ENCODE measurements at places on chromosomes 16 and 17.

DNA sequence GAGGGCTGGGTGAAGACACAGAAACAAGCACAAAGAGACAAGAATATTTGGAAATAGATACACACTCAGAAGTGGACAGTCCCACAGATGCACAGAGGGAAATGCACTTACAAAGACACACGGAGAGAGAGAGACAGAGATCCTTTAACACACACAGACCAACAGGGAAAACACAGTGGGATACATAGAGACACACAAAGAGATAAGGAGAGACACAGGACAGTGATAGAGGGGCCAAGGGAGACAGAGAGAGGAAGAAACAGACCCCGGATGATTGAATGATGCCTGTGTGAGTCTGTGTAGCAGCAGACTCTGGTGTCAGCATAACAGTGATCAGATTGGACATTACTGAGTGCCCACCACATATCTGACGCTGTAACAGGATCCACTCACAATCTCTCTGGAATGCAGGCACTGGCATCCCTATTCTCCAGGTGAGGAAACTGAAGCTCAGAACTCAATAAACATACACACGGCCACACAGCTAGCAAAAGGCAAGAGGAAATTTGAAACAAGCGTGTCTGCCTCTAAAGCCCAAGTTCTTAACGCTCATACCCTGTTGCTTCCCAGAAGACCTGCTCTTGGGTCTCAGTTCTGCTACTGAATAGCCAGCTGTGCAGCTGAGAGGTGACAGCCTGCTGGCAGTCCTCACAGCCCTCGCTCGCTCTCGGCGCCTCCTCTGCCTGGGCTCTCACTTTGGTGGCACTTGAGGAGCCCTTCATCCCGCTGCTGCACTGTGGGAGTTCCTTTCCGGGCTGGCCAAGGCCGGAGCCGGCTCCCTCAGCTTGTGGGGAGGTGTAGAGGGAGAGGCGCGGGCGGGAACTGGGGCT is 186.3 kb upstream of the NLRP1 start:
- DNase-seq: peak; percentile 26

GRCh38 chr16:84641643-84642358 is 6.5 kb upstream of the KLHL36 start:
- no peak for DNase-seq

GRCh38 chr17:39110435-39111136 is 40.9 kb downstream of the PLXDC1 start:
- peak; percentile 14 for DNase-seq

DNA sequence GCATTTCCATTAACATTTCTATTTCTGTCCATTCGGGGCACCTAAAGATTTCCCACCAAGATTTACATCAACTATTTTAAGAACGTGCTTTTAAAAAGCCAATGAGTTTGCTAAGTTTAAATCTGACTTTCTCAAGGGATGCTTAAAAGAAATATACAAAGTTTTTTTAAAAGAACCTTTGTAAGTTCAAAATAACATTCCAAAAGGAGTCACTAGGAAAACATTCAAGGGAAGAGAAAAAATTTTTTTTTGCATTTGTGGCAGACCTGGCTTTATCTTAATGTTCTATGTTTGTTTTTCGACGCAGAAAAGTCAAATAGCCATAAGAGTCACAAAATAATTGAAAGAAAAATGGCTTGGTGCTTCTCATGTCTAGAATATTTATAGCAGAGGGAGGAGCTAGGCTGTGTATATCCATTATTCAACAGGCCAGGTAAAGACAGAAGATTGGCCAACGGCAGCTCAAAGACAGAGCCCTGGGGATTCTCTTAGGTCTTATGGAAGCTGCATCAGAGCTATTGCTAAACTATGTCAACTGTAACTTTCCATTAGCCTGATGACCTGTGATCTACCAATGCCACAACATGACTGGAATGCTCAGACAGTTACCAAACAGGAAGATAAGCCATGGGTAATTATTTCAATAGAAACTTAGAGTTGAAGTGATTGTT is 37.8 kb upstream of the MYOCD start:
- DNase-seq: peak; percentile 71

Data from kidney tubule cell (primary cell).